Activated naive CD8-positive, alpha-beta T cell treated with anti-CD3 and anti-CD28 coated beads, Interleukin-2, amount 50 U/mL, for 16 hours (primary cell): ENCODE measurements at places on chromosomes 7 and 10.

DNA sequence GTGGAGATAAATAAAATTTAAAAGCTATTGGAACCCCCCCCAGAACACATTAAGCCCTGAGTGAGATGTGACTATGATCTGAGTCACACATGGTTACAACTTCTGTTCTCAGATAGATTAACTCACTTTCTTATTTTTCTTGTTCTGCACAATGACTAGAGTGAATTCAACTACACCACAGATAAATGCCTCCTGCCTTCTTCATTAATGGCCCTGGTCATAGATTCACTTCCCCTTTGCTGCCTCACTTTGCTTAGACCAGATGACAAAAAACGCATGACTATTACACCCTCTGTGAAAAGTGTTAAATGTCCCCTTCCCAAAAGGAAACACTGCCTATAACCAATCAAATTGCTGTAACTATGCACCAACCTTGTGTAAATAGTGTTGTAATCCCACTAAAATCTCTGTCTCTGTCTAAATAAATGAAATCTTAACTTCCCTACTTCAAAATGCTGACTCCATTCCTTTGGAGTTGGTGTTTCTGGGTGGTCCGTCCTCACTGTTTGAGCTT is 49.4 kb downstream of the AKR1D1 start:
- no peak for DNase-seq

DNA sequence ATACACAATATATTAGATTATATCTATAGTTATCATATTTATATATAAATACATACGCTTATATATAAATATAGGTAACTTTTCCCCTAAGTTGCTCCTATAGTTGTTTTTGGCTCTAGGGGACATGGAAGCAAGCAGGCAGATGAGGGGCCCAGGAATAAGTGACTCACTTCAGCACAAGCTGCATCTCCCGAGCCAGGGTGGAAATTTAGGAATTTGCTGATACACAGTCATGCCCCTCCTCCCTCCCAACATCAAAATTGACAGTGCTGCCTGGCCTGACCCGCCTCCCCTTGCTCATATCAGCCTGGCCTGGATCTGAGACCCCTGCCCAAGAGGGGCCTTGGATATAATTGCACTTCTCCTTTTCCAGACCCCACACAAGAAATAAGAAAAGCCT is 33.8 kb downstream of the MKI67 start:
- DNase-seq = no peak

DNA sequence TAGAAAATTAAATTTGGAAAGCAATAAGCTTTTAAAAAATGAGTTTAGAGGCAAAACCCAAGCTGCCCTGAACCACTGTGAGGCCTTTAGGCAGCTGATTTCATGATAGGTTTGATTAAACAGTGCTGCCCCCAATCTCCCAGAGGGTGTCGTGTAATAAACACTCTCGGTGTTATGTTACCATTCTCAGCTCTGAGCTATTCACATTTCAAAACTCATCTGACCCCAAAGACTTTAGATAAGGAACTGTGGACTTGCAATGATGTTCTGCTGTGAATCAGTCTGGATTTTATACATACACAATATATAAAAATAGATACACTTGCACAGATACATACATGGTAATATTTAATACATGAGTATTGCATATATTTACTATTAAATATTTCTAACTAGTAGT is 120.4 kb downstream of the MALRD1 start:
- no peak for DNase-seq

GRCh38 chr7:21134631-21135030 is 293.3 kb upstream of the SP4 start:
- DNase-seq = no peak

DNA sequence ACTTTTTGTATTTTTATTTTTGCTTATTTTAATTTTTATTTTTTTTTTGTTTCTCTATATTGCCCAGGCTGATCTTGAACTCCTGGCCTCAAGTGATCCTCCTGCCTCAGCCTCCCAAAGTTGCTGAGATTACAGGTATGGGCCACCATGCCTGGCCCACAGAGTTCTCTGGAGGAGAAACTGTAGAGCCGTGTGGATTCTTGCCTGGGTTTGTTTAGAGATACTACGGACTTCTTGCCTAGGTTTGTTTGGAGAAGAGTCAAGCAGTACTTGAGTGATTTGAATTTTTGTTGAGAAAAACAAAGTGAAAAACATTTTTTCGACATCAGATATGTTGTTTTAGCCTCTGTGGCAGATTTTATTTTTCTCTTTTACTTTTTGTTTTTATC is 99.0 kb downstream of the CAMK1D start:
- DNase-seq = no peak

GRCh38 chr10:97028126-97028831 is 157.5 kb downstream of the SLIT1 start:
- no peak for DNase-seq

- no peak for DNase-seq
Observed at GRCh38 chr10:112507046-112507445, 60.0 kb downstream of the VTI1A start.

DNA sequence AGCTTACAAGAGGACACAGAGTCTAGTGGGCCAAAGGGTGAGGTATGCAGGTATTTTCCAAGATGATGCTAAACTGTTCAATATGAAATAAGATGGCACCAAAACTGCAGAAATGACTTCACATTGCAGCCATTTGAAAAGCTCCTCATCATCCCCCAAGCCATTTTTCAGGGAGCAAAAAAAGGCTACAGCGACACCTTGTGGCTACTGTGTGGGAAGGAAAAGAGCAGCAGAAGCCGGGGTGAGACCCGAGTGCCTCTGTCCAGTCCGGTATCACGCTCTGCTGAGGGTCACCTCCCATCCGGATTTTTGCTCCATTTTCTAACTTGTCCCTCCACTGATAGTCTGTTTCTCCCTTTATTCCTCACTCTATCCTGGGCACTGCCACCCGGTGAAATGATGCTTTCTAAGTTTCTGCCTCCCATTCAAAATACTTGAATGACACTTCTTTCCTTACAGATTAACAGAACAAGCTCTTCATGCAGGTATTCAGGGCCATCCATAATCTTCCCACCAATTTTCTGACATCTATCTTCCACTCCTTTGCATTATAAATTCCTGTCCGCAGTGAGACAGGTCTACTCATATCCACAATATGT is 220.2 kb downstream of the DGKI start:
- DNase-seq = no peak

DNA sequence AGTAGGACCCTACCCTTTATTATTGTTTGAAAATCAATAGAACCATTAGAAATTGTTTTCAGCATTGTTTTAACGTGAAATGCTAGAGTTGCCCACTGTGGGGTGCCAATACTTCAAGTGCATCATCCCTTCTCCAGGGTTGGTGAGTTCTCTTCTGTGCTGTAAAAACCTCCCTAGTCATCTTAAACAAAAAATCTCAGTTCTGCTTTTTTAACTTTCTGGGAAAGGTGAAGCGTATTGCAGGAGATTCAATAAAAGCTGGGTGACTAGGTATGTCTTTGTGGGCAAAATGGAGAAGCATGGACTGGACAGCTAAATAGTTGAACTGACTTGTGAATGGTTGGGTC is 699.1 kb downstream of the SUGCT start:
- DNase-seq = no peak

GRCh38 chr10:73906524-73907447 is 4.1 kb upstream of the PLAU start:
- DNase-seq = no peak

- no peak for DNase-seq
Observed at GRCh38 chr7:69422574-69422985, 175.7 kb upstream of the AUTS2 start.

- DNase-seq = no peak
Observed at GRCh38 chr7:42227936-42228591, 8.9 kb downstream of the GLI3 start.

- DNase-seq = no peak
Observed at GRCh38 chr10:48206482-48207250, 67.8 kb downstream of the FRMPD2 start.

- no peak for DNase-seq
Observed at GRCh38 chr10:131947631-131948347, 33.9 kb downstream of the BNIP3 start.
